ENCODE measurements at places on chromosomes 2 and 18.

DNA sequence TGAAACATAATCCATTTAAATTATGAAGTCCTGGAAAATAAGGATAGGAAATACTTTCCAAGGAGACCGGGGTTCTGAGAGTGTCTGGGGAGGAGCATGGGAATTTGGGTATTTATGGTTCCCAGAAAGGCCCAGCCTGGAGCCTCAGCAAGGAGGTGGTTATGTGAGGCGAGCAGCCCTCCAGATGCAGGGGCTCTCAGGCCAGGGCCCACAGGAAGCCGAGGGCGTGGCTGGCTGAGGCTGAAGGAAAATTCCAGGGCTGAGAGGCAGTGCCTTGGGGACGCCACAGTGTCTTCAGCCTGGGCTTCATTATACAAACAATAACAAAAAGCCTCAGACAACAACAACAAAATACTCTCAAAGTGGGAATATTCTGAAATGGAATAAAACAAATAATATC lies 86.9 kb upstream of the SERPINE2 start:
- no peak for DNase-seq

DNA sequence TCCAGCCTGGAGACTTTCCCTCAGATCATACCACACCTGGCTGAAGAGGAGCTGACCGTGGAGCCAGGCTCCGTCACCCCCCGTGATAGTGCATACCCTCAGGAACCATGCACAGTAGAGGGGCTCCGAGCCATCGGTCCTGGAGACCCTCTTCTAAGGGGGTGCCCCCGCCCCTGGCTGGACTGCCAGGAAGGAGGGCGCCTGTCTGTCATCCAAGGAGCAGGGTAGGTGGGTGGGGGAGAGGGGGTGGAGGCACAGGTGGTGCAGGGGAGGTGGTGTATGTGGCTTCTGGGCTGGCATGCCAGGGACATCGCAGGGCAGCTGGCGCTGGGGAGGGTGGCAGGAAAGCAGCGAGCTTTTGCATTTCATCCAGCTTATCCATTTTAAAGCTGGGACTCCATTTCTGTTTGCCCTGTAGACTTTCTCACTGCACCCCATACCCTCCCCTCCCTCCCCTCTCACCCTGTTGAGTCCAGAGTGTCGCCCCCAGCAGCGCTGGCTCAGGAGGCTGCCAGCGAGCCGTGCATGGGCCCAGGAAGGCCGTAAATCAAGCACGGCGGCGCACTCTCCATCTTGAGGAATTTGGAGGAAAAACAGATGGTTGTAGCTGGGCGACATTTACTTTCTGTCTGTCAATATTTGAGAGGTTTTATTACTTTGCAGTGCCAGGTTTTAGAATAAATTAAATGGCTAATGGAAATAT lies 56.2 kb upstream of the HS6ST1 start:
- no peak for DNase-seq

GRCh38 chr2:235921508-235922191 lies 246.5 kb downstream of the GBX2 start:
- no peak for DNase-seq

- DNase-seq, result no peak
Observed at GRCh38 chr2:27071990-27072830, 756 bp upstream of the OST4 start.

DNA sequence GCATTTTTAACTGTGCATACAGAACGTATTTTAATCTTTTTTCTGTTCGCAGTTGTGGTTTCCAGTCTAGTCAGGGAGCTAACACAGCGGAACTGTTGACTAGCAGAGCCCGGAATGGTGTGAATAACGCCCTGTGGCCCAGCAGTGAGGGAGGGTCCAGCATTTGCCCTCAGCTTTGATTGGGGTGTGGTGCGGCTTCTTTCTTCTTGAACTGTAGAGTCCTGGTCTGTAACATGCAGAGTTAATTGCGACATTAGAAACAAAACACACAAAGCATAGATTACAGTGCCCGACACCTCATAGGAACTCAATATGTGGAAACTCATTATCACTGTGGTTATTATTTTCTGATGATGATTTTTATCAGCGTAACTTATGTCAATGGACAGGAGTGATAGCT lies 253.6 kb downstream of the SOX11 start:
- DNase-seq, result no peak

- DNase-seq, result no peak
Observed at GRCh38 chr18:61334951-61335683, 1.9 kb downstream of the CDH20 start.

GRCh38 chr2:239896075-239896474 lies 129.1 kb downstream of the NDUFA10 start:
- DNase-seq, result no peak

GRCh38 chr2:15789381-15790062 lies 150.8 kb upstream of the MYCN start:
- no peak for DNase-seq

DNA sequence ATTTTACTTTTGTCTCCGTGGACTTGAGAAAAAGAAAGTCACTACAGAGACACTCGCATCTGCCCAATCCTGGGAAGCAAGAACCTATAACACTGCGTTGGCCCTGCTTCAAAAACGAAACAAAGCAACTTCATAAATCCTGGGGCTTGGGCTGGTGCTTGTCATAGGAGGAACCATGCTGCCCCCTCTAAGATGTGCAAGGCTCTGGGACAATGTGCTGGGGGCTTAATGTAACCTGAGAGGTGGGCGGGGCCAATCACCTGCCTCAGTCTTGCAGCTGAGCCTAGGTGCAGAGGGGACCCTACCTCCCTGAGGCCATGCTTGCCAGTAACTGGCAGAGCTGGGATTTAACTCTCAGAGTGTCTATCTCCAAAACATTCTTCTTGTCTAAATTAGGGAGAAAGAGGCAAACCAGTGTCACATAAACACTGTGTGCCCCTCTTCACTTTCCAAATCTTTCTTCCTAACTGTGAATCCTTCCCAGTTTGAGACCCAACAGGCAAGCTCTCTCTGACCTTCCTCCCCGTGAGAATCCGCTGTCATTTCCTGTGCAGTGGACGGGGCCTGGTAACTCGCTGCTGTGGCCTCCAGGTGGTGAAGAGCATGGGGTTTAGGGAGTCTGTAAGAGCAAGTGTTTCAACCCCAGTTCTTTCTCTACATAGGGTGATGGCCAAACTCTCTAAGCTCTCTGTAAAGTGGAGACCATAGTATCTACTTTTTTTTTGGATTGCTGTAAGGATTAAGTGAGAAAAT lies 115.1 kb downstream of the ACKR3 start:
- DNase-seq, result no peak

DNA sequence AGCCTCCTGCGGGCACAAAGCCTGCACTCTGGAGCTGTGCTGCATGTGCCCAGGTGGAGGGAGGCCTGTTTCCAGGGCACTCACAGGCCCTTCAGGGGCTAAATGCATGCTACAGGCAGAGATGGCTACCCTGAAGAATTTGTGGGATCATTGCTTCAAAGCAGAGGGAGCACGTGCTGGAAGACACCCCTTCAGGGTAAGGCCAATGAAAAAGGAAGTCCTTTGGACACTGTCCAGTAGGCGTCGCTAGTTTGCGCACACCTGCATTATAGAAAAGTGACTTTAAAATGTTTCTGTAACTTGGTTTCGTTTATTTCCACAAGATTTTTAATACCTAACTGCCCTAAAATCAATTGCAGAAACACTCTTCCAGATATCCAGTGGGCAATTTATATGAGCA lies 325.3 kb downstream of the ZNF516 start:
- no peak for DNase-seq

DNA sequence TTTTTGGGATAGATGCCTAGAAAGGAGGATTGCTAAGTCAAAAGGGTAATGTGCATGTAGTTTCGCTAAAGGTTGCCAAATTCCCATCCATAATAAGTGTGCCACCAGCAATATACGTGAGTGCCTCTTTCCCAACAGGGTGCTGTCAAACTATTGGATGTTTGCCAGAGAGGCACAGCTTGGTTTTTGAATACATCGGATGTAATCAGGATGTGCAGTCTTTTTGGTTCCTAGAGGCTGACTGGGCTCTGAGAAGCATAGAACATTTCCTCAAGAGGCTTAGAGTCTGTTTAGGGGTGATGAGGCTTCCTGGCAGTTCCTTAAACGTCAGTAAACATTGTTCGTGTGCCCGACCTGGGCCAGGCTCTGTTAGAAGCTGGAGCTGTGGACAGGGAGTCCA lies 28.0 kb downstream of the AGAP1 start:
- peak; percentile 37 for DNase-seq

- no peak for DNase-seq
Observed at GRCh38 chr18:21456428-21457178, 143.9 kb downstream of the ESCO1 start.

DNA sequence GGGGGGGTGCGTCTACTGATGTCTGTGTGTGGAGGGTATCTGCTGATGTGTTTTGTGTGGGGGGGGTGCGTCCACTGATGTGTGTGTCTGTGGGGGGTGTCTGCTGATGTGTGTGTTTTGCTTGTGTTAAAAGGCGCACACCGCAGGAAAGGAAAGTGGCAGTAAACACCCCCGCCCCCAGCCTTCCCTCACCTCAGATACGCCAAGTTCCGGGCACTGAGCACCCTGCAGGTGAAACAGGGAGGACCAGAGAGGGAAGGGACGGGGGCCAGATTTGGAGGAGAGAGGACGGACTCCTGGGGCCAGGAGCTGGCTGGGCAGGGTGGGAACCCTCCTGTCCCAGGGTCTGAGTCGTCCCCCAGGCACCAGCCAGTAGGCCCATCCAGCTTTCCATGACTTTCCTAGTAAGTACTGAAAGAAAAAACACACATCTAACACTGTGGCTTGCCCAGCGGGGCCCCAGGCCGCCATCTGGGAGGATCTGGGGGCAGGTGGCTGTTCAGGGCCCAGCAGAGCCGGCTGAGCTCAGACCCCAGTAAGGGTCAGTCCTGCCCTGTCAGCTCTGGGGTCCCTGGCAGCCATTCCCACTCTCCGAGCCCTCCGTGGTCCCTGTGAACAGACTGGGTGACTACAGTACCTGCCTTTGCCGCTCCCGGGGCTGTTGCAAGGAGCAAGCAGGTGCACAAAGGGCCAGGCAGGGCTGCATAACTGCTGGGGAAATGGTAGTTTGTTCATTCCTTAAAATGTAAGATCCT lies 126.9 kb downstream of the NFATC1 start:
- DNase-seq, result no peak

DNA sequence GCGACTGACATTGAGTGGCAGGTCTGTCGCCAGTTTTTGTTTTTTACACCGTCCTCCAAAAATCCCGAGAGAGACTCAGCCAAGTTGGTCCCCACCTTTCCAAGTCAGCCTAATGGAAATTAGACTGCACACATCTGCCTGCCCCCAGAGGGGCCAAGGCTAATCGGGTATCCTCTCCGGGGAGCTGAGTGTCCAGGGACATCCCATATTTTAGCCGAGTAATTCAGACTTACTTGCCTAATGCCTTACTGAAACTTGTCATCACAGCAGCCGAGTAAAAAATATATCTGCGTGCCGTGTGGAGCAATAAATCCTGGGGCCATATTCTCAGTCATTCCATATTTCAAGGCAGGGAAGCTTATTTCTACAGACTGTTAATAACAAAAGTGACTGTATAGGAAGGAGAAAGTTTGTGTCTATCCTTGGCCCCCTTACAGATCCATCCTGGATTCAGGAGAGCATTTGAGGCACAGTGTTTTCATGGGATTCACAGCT lies 38.9 kb upstream of the NRP2 start:
- DNase-seq, result no peak

- DNase-seq, result no peak
Observed at GRCh38 chr2:218036371-218036770, 32.7 kb upstream of the RUFY4 start.

- no peak for DNase-seq
Observed at GRCh38 chr2:240329778-240330177, 105.7 kb upstream of the GPC1 start.

DNA sequence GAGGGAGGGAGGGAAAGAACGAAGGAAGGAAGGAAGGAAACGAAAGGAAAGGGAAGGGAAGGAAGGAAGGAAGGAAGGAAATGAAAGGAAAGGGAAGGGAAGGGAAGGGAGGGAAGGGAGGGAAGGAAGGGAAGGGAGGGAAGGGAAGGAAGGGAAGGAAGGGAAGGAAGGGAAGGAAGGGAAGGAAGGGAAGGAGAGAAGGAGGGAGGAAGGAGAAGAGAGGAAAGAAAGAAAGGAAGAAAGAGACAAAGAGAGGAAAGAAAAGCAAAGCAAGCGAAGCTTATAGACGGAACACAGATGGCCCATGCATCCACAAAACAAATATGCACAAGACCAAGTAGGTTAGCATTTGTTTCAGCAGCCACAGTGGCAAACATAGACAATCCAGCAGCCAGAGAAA lies 20.4 kb upstream of the GALNT3 start:
- no peak for DNase-seq

Data from NCI-H2107 (cell line).